ENCODE measurements at places on chromosomes 3 and 15.

DNA sequence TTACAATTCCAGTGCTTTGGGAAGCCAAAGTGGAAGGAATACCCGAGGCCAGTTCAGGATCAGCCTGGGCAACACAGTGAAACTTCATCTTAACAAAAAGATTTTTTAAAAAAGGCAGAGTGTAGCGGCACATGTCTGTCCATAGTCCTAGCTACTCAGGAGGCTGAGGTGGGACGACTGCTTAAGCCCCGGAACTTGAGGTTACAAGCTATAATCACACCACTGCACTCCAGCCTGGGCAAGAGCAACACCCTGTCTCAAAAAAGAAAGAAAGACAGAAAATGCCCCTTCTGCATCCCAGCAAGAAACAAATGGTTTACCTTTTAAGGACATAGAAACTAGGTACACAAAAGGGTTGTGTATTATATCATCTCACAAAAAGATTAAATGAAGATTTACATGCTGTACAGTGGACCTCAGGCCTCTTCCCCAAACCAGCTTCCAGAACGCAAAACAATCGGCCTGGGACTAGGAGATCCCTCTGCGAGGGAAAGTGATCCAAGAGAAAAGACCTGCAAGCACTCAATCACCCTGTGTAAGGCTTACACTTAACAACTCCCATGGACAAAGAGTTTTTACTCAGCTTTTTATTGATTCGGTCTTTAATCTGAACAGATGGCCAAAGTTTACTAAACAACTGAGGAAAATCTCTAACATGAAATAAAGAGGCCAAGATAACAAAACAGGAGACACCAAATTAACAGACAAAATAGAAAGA, 21.2 kb downstream of the TFDP2 start:
- no peak for DNase-seq

DNA sequence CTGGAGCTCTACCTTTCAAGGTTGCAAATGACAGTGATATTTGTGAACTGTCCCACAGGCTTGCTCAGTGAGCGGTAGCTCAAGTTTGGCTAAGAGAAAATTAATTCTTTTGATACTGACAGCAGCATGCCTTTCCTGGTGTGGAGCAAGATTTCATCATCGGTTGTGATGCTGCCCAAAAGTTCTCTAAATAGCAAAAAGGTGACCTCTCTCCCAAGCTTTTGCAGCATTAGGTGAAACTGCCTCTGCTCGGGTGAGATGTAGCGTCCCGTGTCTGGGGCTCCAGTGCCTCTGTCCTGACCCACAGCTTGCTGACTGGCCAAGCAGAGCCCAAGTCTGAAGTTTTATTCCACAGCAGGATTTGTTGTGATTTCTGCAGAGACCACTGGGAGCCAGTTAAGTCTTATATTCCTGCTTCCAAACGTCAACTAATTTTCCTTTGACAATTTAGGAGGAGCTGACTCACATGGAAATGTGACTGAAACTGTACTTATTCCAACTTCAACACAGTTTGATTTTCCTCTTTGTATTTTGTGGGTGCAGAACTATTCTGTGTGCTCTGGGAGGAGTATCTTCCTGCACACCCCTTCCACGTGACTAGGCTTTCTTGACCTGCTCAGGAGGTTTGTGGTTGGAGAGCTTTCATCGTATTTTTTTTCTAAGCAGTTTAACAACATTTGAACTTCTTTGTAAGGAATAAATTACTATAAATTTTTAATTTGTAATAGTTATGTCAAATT, 5.9 kb downstream of the SYNM start:
- DNase-seq: no peak

DNA sequence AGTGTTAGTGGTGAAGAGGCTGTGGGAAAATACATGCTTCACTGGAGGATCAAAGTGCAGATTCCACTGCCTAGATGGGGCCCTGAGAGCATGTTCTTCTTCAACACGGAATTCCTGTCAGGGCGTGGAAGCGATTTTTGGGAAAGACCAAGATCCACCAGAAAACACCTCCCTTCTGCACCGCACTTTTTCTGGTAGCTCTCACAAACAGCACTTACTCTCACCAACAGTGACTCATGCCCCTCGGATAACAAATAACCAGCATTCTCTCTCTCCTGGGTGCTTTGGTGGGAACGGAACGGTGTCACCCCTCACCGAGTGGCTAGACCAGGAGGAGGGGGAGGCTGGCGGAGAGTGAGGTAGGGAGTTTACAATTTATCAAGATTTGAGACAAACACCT, 40.1 kb downstream of the ADAMTSL3 start:
- DNase-seq: no peak

DNA sequence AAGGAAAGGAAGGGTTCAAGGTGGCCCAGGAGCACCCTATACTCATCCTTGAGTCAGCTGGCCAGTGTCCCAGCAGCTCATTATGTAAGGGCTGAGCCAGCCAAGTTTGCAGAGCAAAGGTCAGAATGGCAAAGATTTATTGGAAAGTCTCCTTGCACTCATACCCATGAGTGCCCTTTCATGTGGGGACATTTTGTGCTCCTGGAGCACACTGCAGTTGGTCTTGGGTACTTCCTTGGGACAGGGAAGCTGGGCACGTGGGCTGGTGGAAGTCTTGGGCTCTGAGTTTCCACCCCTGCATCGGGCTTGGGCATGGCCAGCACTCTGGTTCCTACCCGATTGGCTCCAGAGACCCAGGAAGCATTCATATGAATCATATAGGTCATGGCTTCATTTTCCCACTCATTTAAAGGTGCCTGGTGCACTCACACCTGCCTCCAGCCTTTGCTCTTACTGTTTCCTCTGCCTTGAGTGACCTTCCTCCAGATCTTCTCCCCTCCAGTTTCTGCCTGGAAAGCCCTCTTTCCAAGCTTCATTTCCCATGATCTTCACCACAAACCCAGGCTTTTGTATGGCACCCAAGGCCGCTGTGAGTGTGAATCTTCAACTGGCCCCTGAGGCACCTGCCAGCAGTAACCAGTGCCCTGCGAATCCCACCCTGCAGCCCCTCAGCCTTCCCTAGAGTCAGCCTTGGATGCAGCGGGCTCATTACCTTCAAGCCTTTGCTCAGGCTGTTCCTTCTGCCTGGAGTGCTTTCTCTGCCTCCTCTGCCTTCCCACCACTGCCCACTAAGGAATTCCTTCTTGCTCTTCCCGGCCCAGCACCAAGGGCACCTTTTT, 10.5 kb upstream of the PRKCD start:
- peak; percentile 13 for DNase-seq

DNA sequence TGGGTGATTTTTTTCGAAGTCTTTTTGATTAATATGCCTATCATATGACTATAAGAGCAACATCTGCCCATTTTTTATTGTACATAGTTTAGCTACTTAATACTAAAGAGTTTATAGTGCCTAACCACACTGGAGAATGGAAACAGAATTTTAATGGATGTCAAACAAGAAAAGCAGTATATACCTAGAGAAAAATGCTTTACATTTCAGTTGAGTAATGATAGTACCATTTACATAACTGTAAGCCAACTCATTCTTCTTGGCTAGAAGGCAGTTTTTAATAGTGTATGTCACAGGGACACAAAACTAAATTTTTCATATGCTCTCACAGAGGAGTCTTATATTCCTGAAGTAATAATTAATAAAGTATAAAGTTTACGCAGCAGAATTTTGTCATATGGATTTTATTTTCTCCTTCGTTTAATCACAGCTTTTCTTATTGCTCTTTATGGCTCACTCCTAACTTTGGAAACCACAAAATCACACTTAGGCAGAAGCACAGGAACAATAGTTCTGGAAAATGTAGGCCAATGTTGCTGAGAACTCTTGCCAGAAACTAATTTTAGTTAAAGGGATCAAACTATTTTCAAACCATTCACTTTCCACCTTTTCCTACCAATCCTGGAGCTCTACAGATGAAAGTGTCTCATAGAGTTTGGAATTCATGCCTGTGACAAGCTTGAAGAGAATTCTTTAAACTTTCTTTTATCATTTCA, 243.6 kb downstream of the ZIC1 start:
- no peak for DNase-seq

GRCh38 chr15:68700455-68701123, 120.1 kb downstream of the ANP32A start:
- peak; percentile 6 for DNase-seq

DNA sequence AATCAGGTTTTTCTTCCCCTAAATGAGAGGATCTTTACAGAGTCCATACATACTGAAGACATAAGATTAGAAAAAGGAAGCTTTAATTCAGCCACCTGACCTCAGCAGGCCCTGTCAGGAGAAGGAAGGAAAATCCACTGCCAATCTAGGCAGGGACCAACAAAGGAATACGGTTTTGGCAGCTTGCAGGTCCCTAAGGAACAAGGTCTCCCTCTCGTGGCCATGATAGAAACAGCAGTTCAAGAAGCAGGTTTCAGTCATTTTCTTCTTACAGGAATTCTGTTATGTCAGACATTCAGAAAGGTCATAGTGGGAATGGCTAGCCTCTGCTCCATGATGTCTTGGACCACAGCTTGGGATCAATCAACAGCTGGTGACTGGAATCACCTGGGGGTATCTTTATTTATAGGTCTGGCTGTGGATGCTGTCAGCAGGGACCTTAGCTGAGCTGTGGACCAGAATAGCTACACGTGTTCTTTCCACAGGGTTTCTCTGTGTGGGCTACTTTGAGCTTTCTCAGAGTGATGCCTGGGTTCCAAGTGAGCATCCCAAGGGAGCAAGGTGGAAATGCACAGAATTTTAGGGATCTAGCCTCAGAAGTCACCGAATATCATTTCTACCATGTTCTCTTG, 9.4 kb upstream of the CMSS1 start:
- peak; percentile 75 for DNase-seq

- DNase-seq: no peak
Observed at GRCh38 chr3:104556372-104557078, 810.2 kb upstream of the ALCAM start.

GRCh38 chr15:58331913-58332675, 99.7 kb upstream of the LIPC start:
- DNase-seq: peak; percentile 99

DNA sequence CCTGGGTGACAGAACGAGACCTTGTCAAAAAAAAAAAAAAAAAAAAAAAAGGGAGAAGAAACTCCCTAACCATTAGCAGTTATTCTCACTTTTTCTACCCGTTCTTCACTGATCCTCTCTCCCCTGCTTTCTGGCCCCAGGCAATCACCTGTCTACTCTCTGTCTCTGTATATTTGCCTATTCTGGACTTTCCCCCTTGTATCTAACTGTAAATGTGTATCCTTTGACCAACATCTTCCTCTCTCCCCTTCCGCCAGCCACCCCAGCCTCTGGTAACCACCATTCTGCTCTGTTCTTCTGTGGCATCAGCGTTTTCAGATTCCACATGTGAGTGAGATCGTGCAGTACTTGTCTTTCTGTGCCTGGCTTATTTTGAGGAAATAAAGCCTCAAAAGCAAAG, 6.9 kb downstream of the CYFIP1 start:
- DNase-seq: no peak

DNA sequence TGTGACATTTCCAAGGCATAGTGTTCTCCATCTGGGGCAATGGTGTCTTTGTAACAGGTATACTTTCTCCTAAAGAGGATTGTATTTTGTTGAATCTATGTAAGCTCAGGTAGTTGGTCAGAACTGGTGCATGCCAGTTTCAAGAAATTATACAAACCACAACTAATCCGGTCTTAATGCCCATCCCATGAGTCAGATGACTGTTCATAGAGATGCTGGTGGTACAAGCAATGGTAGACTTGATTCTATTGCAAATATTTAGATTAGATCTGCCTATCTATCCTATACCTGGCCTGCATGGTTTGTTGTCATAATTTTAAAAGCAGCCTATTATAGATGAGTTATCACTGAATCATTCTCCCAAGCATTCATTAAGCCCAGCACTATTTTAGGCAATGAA, 43.5 kb downstream of the ATP13A5 start:
- DNase-seq: no peak

GRCh38 chr3:11385326-11385725, 113.1 kb downstream of the ATG7 start:
- no peak for DNase-seq

- DNase-seq: no peak
Observed at GRCh38 chr3:178267158-178267844, 268.9 kb upstream of the KCNMB2 start.

- DNase-seq: no peak
Observed at GRCh38 chr15:60043744-60044435, 39.8 kb downstream of the FOXB1 start.

GRCh38 chr3:65742914-65743313, 295.8 kb downstream of the MAGI1 start:
- DNase-seq: no peak

GRCh38 chr3:116946376-116946775, 236.8 kb downstream of the TUSC7 start:
- no peak for DNase-seq

DNA sequence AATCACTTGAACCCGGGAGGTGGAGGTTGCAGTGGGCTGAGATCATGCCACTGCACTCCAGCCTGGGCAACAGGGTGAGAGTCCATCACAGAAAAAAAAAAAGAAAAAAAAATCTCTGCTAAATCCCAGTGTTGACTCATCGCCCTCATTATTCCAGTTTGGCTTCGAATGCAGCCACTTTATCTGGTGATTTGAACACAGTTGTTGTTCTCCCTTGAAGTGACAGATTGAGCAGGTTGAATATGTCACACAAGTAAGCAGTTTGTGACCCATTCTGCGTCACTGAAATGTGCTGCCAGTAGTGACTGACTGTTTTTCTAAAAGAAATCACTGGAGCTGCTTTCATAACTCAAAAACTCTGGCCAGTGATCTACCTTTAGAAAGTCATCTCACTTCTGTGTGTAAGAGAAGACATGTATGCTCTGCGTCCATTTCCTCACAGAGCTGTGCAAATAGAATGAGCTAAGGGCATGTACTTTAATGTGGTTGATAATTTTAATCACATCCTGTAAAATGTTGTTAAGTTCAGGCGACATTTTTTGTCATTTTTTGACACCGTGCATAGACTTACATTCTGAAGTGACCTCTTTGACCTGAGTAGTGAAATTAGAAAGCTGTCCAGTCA, 12.5 kb downstream of the DOCK3 start:
- no peak for DNase-seq

- DNase-seq: no peak
Observed at GRCh38 chr15:51718219-51718618, 19.2 kb downstream of the LYSMD2 start.

GRCh38 chr3:88059380-88060170, 520 bp downstream of the ZNF654 start:
- no peak for DNase-seq

- DNase-seq: no peak
Observed at GRCh38 chr15:42315521-42315920, 42.3 kb upstream of the TMEM87A start.

GRCh38 chr3:167521006-167521355, 47.1 kb upstream of the SERPINI2 start:
- no peak for DNase-seq

GRCh38 chr3:11636394-11636770, 7.3 kb downstream of the VGLL4 start:
- DNase-seq: no peak

GRCh38 chr15:41977757-41978383, 5.5 kb upstream of the EHD4 start:
- no peak for DNase-seq

Measured in fibroblast of the conjunctiva (primary cell).